ENCODE measurements at places on chromosomes 1 and 21. TPM values are rescaled to one million over a fixed set of nuclear protein-coding genes. Genes with fewer than 3 reads are reported as not detected.

The ATPAF1 gene
- 34.9 TPM for total RNA-seq

The OR14K1 gene
- total RNA-seq = not detected

The LCE3A gene
- not detected for total RNA-seq

The XKR8 gene
- 7.9 TPM for total RNA-seq

The LSM10 gene
- total RNA-seq = 32.0 TPM

The RCSD1 gene
- total RNA-seq = 4.9 TPM

The CCDC27 gene
- total RNA-seq = not detected

The SERPINC1 gene
- 2,830 TPM for total RNA-seq

The TFF1 gene
- not detected for total RNA-seq

The CELA2A gene
- not detected for total RNA-seq

The GSTM5 gene
- 0.19 TPM for total RNA-seq

The GBP1 gene
- 97.8 TPM for total RNA-seq

The DPH2 gene
- 23.6 TPM for total RNA-seq

The MIS18A gene
- 5.1 TPM for total RNA-seq

The SPRR2F gene
- total RNA-seq = not detected

The TEX38 gene
- not detected for total RNA-seq

The NBPF3 gene
- 1.6 TPM for total RNA-seq

The OR6N1 gene
- not detected for total RNA-seq

The DOCK7 gene
- total RNA-seq = 14.1 TPM

The DAP3 gene
- 136 TPM for total RNA-seq

The SPRR4 gene
- not detected for total RNA-seq

The ERICH3 gene
- 0.09 TPM for total RNA-seq

The PWP2 gene
- total RNA-seq = 7.5 TPM

The CD1C gene
- total RNA-seq = not detected

The LIPI gene
- not detected for total RNA-seq

The C1orf185 gene
- not detected for total RNA-seq

The LEMD1 gene
- not detected for total RNA-seq

The BCAN gene
- total RNA-seq = not detected

The ADCY10 gene
- 2.3 TPM for total RNA-seq

The UBL4B gene
- not detected for total RNA-seq

The TNN gene
- 0.18 TPM for total RNA-seq

The UBE2Q1 gene
- 48.6 TPM for total RNA-seq

The PER3 gene
- total RNA-seq = 8.7 TPM

The COL16A1 gene
- total RNA-seq = 1.3 TPM

The ITLN1 gene
- total RNA-seq = 2.4 TPM

The LCE2B gene
- total RNA-seq = not detected

Measured in right lobe of liver (tissue), 6 donors.